Pancreas (tissue), 10 donors: ENCODE measurements at places on chromosomes 4 and X. TPM values are rescaled to one million over a fixed set of nuclear protein-coding genes. Genes with fewer than 3 reads are reported as not detected.

GRCh38 chrX:5236096-5236495 is 992.6 kb downstream of the NLGN4X start:
- no peak for DNase-seq

DNA sequence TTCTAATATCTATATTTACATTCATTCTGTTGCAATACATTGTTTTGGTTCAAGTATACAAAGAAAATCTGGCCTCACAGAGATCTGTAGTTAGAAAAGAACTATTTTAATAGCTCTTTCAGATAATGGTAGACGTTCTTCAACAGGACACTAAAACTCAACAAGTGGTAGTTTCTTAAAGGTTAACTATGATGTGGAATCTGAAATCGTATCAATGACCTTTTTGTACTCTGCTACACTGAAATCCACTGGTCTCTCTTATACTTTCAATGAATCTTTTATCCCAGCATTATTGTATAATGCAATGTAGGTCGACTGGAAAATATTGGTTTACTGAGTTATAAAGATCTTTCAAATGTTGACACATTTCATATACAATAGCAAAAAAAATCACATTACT is 12.7 kb downstream of the TMEM185A start:
- DNase-seq = no peak

DNA sequence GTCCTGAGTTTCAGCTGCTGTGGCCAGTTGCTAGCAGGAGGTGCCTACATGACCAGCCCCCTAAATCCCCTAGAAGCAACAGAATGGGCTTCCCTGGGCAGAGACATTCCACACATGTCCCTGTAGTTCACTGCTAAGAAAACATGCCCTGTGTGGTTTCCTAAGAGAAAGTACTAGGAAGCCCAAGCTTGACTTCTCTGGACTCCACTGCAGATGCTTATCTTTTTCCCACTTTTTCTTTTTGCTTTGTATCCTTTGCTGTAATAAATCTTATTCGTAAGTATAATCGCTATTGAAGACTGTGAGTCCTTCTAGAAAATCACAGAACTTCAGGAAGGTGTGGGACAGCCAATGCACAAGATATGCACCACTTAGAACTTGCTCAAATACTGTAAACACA is 15.6 kb downstream of the RPGR start:
- no peak for DNase-seq

DNA sequence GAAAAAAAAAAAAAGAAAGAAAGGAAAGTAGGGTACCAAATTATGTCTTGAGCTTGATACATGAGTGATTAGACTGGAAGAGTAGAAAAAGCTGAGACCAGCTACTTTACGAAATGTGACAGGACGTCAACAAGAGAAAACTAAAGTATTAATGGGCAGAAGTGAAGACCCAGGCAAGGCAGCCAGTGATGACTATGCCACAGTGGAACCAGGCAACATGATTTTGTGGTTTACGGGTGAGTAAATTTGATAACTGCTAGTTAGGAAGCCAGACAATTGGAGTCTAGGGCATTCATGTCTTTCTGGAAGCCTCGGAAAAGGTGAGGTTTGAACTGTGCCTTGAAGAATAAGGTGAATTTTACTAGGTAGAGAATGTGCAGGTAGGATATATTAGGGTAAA is 326.4 kb downstream of the TENM3 start:
- DNase-seq = no peak

DNA sequence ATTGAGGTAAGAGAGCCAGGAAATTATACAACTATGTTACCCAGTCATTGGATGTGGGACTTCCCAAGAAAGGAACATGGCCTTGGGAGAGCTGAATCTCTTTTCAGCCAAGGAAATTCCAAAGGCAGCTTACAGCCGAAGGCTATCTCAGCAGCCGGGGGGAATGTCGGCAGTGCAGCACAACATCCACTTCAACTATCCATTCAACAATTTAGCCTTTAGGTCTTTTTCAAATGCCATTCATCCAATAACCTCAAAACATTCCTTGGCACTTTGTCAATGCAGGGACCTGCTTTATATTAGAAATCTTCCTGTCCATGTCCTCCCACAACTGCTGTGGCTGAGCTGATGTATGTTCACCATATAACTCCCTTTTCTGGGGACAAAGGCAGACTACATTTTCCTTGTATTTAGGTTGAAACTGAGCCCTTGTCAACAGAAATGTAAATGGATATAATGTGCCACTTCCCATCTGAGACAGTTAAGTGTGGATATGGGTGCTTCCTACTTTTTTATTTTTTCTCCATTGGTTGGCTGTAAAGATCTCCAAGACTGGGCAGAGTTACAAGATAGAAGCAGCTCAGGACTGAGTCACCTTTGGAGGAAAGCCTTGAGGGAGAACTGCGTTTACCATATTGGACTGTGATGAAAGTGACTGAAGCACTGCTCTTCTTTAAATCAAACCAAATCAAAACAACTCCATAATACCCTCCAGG is 94.8 kb downstream of the GPRIN3 start:
- no peak for DNase-seq

GRCh38 chrX:475926-476723 is 89.4 kb upstream of the PPP2R3B start:
- no peak for DNase-seq

- DNase-seq = no peak
These were observed 93.3 kb downstream of the NAA11 start for GRCh38 chr4:79232540-79232939.

- DNase-seq = no peak
These were observed 65.3 kb downstream of the PDLIM5 start for GRCh38 chr4:94516999-94517398.

DNA sequence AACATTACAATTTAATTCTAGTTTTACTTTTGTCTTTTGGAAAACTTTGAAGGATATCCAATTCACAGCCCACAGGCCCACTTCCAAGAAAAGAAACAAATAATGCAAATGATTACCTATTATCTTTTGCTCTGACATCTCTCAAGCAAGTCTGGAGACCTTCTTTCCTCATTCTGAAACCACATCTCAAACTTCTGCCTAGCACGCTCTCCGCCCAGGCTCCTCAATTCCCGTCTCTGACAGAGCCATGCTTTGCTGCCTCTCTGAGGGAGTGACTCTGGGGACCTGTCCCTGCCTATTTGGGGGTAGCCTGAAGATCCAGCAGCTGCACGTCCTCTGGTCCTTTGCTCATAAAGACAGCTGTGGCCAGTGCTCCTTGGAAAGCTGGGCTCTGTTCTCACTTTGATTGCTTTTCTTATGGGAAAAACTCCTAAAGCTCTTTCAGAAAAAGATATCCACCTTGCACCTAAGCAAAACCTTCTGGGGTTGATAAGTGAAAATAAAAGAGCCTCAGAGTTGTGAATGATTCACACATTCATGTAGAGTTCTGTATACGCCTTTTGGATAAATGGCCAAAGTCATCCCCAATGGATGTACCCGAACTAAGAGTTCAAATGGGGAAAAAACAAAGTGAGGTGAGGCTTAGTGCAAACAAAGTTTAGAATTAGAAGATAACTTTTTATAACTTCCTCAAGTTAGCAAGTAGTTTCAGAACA is 72.4 kb upstream of the TNIP3 start:
- DNase-seq = no peak

DNA sequence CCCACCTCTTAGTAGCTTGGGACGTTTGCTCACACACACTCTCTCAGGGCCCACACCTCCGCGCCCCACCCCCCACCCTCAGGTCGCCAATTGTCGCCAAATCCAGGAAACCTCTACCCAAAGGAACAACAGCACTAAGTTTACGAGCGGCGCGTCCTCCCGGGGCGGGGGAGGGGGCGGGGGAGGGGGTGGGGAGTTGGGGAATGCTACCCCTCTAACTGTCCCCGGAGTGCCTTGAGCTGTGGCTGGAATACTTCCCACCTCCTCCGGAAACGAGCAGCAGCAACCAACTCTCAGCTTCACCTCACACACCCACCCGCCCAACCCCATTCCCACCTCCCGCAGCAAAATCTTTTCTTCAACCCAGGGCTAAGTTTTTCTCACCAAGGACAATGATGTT is 135.6 kb upstream of the ZIC3 start:
- no peak for DNase-seq

DNA sequence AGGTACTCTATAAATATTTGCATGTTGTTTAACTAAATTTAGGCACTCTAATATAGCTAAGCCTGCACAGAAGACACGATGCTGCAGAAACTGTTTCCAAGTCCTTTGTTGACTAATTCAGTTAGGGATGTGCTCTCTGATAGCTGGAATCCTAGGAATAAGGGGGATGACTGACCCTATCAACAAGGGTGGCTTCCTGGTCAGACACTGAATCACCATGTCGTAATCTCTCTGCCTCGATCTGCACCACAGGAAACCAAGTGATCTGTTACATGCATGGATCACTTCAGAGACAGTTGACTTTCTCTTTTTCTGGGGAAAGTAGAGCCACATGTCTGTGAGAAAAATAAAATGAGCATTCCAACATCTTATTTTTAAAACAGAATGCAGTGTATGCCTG is 169.1 kb downstream of the GUCY2F start:
- no peak for DNase-seq

DNA sequence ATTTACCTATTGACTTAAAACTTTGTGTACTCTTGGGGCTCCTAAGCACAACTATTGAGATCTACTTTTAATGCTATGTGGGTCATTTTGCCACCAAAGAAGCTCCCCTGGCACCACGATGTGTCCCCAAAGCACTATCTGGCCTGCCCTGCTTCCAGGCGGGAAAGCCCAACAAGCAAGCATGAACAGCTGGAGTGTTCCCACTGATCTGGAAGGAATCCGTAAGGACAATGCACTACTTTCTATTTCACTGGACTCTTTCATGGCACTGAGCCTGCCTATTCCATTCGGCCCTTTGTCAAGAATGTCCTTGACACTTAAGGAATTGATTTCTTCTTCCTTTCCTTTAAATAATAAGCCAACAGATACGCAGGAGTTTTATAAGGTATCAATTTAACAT is 38.8 kb downstream of the GRIA3 start:
- peak; percentile 63 for DNase-seq

DNA sequence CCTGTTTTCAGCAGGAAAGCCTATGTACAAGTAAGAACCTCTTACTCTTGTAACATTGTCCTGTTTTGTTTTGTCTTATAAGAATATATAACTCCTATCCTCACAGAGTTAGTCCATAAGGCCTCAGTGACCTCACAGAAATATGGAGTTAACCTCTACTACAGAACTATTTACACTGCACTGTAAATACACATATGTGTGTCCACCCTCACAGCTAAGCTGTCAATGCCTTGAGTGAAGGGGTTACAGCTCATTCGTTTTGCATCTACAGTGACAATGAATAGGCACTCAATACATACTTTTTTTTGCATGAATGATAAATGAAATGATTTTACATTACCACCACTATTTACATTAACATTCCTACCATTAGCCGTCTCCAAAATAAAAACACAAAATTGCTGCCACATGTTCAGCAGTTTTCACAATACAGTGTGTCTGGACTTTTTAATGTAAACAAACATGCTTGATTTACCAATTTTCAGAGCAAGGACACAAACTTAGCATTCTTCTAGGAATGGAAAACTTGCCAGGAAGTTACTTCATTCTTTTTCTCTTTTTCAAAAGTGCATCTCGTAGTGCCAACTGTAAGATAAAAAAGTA is 9.5 kb upstream of the NAAA start:
- no peak for DNase-seq

DNA sequence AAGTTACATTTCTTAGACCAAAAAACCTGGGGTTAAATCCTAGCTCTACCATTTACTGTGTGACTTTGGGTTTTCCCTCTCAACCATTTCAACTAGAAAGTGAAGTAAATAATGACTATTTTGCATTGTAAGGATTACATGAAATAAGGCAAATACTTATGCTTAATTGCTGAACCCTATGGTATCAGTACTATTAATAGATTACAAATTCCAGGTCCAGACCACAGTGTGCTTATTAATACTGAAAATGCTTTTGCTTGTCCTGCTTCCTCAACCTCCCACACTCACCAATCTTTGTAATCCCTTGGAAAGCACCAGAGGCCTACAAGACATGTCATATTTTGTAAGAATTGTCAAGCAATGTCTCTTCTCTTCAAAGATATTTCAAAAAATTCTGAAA is 456.5 kb downstream of the SPOCK3 start:
- DNase-seq = no peak

GRCh38 chr4:26140150-26140898 is 180.5 kb upstream of the RBPJ start:
- DNase-seq = no peak

DNA sequence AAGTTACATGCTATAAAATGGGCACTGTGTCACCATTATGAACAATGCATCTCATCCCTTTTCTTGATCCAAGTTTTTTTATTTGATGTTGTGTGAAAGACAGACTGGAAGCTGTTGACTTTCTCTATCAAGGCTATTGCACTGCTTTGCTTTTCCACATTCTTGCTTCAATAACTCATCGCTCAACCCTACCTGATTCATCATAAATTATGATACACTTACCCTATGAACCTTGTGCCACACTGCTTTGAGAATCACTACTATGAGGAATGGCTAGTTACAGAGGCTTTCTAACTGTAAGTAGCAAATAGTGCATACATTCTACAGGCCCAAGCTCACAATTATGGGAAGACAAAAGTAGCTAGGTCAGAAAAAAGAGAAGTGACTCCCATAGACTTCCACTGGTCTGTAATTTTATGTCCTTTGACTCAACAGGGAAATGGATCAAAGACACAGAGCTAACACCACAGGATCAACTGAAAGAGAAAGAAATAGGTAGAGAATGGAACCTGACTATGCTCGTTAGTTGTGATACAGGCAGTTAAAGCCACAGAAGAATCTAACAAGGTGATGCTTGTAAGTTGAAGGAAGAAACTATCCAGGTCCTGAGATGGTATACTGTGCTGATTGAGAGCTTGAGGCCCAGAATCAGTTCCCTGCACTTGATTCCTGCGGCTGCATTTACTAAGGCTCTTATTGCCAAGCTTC is 163.5 kb downstream of the PPP3CA start:
- DNase-seq = no peak

- DNase-seq = no peak
These were observed 21.7 kb downstream of the CLOCK start for GRCh38 chr4:55524844-55525571.

- DNase-seq = no peak
These were observed 226.6 kb upstream of the INTU start for GRCh38 chr4:127406187-127406586.

GRCh38 chr4:79650217-79650616 is 242.2 kb upstream of the GK2 start:
- DNase-seq = no peak

GRCh38 chr4:165682611-165683010 is 190.4 kb upstream of the TLL1 start:
- DNase-seq = no peak

- no peak for DNase-seq
These were observed 1513.2 kb downstream of the ARAP2 start for GRCh38 chr4:34731070-34731469.

GRCh38 chr4:66681962-66682361 is 863.3 kb downstream of the CENPC start:
- no peak for DNase-seq

GYPE gene
- polyA plus RNA-seq = not detected

ERVMER34-1 gene
- polyA plus RNA-seq = 0.15 TPM

USP17L20 gene
- polyA plus RNA-seq = not detected

ATP7A gene
- polyA plus RNA-seq = 1.8 TPM

FREM3 gene
- polyA plus RNA-seq = not detected

ASB11 gene
- polyA plus RNA-seq = not detected
